Activated CD4-positive, alpha-beta T cell treated with anti-CD3 and anti-CD28 coated beads, Interleukin-2, amount 10 ng/mL, durations not matched to agents 24 days and 14 days (primary cell): ENCODE measurements at places on chromosomes 3 and 15.

GRCh38 chr3:48565591-48566400 is 2.2 kb upstream of the UCN2 start:
- peak; percentile 62 for DNase-seq

DNA sequence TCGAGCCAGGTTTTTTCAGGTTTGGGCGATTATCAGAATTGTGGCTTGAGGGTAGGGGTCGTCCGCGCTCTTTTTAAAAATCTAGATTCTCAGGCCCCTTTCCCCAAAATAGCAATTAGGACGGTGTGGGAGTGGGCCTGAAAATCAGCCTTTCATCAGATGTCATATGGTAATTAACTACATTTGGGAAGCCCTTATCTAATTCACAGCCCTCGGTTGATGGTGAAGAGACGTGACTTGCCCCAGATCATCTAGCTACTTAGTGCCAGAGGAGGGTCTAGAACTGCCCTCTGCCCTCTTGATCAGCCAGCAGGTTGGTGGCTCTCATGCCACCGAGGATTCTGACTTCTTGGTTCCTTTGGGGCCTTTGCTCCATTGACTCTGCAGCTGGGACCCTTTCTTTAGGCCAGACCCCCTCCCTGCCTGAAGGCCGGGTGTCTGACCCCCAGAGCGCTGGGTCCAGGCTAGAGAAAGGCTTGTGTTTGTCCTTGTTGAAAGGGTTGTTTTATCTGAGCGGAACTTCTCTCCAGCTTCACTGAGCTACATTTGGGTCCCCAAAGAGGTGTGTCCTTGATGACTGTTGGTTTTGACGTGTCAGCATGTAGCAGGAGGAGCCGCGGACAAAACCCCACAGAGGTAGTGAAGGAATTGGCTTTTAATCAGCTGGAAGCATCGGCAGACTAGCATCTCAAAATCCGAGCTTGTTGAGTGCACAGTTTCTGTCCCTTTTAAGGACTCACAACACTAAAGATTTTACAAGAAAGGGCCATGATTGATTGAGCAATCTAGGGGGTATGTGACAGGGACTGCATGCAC is 857 bp downstream of the AEN start:
- peak; percentile 89 for DNase-seq

DNA sequence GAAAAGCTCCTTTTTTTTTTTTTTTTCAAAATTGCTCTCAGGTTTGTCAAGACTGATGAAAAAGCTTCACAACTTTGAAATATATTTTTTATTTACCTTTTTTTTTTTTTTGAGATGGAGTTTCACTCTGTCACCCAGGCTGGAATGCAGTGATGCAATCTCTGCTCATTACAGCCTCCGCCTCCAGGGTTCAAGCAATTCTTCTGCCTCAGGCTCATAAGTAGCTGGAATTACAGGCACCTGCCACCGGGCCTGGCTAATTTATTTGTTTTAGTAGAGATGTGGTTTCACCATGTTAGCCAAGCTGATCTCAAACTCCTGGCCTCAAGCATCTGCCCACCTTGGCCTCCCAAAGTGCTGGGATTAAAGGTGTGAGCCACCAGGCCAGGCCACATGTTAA is 1515.0 kb downstream of the OTOL1 start:
- DNase-seq, result no peak

- no peak for DNase-seq
Measured at GRCh38 chr15:95449230-95449628, 881.3 kb upstream of the NR2F2 start.

- DNase-seq, result no peak
Measured at GRCh38 chr3:45626096-45626887, 31.7 kb downstream of the LIMD1 start.

GRCh38 chr15:48896869-48897814 is 19.2 kb downstream of the EID1 start:
- DNase-seq, result no peak

- no peak for DNase-seq
Measured at GRCh38 chr3:53500165-53500777, 5.9 kb downstream of the CACNA1D start.

DNA sequence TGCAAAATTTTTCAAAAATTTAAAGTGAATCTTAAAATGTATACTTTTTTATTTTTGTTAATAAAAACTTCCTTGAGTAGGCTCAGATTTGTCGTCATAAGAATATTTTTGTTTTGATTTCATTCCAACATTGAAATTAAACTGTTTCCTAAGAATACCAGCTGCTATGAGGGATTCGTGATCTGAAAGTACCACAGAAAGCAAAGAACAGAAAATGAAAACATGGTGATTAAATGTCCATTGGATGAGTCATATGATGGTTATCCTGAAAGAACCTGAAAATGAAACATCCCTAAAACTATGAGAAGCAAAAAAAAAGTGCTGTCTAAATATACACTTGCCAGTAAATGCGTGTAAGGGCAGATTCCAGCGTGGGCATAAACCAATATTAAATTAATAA is 143.8 kb downstream of the GMNC start:
- no peak for DNase-seq

- no peak for DNase-seq
Measured at GRCh38 chr3:188097791-188098190, 56.2 kb upstream of the LPP start.

- DNase-seq, result no peak
Measured at GRCh38 chr15:75348034-75348561, 1.3 kb downstream of the NEIL1 start.

GRCh38 chr3:78562328-78562727 is 1205.5 kb downstream of the ROBO1 start:
- DNase-seq, result no peak

GRCh38 chr3:151075869-151076562 is 9.4 kb upstream of the MED12L start:
- DNase-seq, result no peak

GRCh38 chr3:149620291-149621020 is 37.4 kb downstream of the WWTR1 start:
- DNase-seq, result no peak

- DNase-seq, result no peak
Measured at GRCh38 chr3:27686642-27687041, 35.5 kb downstream of the EOMES start.

- DNase-seq, result no peak
Measured at GRCh38 chr15:48802867-48803266, 8.0 kb downstream of the CEP152 start.

- DNase-seq, result peak; percentile 76
Measured at GRCh38 chr15:68829068-68829467, 8.4 kb upstream of the ANP32A start.

DNA sequence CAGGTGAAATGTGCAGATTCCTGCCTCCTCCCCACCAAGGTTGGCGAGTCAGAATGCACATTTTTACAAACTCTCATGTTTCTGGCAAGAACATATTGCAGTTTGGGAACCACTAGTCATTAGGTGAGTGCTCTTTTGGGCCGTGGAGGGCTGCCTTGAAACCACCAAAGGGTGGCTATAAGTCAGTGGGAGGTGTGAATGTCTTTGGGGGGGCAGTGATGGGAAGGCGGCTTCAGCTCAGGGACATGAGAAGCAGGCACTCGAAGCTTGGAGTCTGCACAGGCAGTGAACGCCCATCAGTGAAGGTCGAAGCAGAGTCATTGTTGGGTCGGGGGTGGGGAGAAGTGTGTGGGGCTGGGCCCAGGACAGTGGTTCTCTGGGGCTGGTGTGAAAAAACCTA is 1.1 kb downstream of the NOX5 start:
- no peak for DNase-seq

GRCh38 chr15:62578546-62578945 is 413.5 kb upstream of the C2CD4B start:
- DNase-seq, result no peak

GRCh38 chr3:195717416-195717815 is 3.4 kb upstream of the MUC20 start:
- no peak for DNase-seq

DNA sequence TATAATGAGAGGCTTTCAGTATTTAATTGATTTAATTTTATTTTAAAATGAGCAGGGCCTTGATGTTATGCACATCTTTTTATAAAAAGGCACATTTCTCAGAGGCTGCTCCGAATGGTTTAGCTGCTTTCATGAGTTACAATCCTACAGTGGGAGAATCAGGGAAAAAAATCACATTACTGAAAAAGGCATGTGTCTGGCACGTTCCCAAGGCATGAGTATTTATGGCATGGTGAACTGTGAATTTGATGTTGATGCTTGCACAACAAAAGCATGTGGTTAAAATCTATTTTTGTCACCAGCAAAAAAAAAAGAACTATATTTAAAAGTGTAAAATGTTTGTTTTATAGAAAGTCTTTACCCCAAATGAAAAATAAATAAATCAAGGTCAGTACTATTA is 485.2 kb upstream of the ROBO2 start:
- DNase-seq, result no peak

GRCh38 chr3:177484206-177484605 is 286.9 kb upstream of the TBL1XR1 start:
- DNase-seq, result no peak

DNA sequence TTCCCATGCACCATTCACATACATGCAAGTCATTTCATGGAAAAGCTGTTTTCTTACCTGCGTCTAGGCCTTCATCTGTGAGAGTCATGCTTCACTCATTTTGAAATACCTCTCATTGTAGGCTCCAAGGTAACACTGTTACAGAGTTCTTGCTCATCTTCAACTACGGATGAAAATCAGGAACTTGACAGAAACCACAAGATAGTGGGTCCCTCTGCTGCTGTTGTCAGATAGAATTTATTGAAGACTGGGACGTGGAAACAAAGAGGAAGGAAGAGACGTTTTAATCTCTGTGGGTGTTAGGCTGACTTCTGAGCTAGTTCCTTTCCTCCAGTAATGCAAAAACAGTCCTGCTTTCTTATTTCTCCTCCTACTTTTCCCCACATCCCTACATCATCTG is at the start of gene P2RY14:
Gene P2RY14 (minus strand): TSS at position 313 of the 400 bp plus-strand sequence. CDS start 64,226 bp downstream, outside the sequence.
- DNase-seq, result peak; percentile 66

- DNase-seq, result no peak
Measured at GRCh38 chr3:187002915-187003314, 72.6 kb downstream of the ST6GAL1 start.

- DNase-seq, result no peak
Measured at GRCh38 chr3:58013973-58014649, 5.9 kb downstream of the FLNB start.

DNA sequence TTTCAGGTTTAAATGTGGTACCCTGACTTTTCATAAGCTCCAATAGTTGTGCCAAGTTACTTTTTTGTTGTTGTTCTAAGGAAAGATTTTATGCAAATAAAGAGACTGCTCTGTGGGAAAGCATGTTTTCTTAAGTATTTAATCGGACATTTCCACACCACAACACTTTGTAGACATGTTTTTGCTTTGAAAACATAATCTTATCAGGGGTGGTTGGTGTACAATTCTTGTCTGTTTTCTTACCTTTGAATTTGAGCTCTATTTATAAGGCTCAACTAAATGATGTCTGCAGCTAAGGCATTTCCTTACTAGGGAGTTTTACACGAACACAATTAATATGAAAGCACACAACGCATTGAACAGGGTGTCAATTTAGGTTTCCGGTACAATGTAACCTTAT is 81.5 kb upstream of the CDIN1 start:
- no peak for DNase-seq
